ENCODE measurements at places on chromosomes 2 and 18. TPM values are rescaled to one million over a fixed set of nuclear protein-coding genes. Genes with fewer than 3 reads are reported as not detected.

The OSGEPL1 gene
- total RNA-seq, result 10.7 TPM

The BUB1 gene
- total RNA-seq, result 144 TPM

The BCL2 gene
- 1.3 TPM for total RNA-seq

The CPLX4 gene
- not detected for total RNA-seq

The PRKCE gene
- 1.3 TPM for total RNA-seq

The UGT1A5 gene
- total RNA-seq, result not detected

The HMSD gene
- 3.9 TPM for total RNA-seq

The ANKZF1 gene
- 55.4 TPM for total RNA-seq

The SNRNP27 gene
- total RNA-seq, result 47.1 TPM

The ITPRID2 gene
- total RNA-seq, result 9.0 TPM

The SCN9A gene
- total RNA-seq, result 1.1 TPM

The KCNK3 gene
- total RNA-seq, result not detected

The ATP6V1C2 gene
- 1.2 TPM for total RNA-seq

The ASTL gene
- total RNA-seq, result 0.72 TPM

The ASXL3 gene
- total RNA-seq, result 0.35 TPM

The ACTR1B gene
- 33.8 TPM for total RNA-seq

The STRN gene
- 31.7 TPM for total RNA-seq

The ANKMY1 gene
- 8.6 TPM for total RNA-seq

The PARD3B gene
- total RNA-seq, result 4.3 TPM

The SLC9A4 gene
- not detected for total RNA-seq

The KCNG2 gene
- total RNA-seq, result 0.15 TPM

The TUBB8B gene
- 0.72 TPM for total RNA-seq

The LYPD6 gene
- 3.0 TPM for total RNA-seq

Data from H9 (cell line).